Skeletal muscle cell (primary cell): ENCODE measurements at places on chromosomes 1 and 21.

DNA sequence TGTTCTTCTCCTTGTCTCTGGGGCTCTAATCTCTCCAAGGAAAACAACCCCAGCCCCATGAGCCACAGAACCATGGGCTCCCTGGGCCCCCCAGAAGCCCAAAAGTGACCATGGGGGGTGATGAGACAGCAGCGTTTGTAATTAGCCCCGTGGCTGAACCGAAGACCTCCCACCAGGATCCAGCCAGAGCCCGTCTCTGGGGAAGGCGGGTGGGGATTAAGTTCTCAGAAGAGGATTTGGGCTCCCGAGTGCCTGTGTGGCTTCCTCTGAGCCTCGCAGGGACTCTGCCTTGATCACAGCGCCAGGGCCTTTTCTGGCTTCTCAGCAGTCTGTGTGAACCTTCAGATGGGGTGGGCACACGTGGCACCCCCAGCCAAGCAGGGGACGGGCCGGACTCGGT, 77.0 kb downstream of the ALPL start:
- no peak for DNase-seq

DNA sequence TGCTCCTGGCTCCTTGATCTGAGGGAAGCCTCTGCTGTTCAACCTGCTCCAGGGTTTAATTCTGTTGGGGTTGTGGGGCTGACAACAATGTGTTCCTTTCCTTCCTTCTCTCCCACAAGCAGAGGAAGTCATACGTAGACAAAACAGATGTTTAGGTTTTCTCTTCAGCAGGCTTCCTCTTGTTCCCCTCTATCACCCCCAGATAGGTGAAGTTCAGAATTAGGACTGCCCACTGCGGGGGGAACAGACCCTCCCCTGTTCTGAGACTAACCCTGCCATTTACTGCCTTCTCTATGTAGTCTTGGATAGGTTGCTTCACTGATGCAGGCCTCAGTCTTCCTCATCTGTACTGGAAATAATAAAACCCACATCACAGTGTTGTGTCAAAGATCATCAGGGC, 30.0 kb upstream of the NRDC start:
- DNase-seq: no peak

- peak; percentile 65 for DNase-seq
Observed at GRCh38 chr1:215119719-215120365, 37.3 kb downstream of the KCNK2 start.

DNA sequence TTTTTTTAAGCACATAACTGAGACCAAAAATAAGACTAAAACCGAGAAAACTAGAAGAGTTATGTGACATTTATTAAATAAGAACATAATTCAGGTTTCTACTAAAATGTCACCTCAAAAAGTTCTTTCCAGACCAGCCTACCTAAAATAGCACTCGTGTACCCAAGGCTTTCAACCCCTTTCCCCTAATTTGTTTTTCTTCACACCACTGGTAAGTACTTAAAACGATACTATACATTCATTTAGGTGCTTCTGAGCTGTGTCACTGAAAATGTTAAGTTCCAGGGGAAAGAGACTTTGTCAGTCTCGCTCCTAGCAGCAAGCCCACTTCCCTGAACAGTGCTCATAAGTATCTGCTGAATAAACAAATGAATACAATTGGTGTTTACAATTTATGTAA, 6.8 kb downstream of the RRAGC start:
- no peak for DNase-seq

DNA sequence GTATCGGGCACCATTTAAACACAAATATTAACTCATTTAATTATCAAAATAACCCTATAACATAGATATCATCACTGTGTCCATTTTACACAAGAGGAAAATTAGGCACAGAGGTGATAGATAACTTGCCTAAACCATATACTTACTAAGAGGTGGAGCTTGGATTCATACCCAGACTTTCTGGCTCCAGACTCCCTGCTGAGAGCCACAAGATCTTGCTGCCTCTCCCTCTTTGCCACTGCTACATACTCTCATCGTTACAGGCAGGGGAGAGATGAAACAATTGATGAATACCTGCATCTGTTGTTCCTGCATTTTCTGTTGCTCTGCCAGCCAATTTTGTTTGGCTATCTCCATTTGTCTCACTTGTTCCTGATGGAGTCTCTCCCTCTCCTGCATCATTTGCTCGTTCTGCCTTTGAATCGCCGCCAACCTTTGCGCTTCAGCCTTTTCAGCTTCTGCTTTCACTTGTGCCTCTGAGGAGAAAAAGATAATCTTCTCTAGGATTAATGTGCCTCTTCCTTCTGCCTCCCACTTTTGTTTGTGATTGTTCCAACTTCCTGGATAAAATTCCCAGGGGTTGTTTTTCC, 10.6 kb downstream of the GBP5 start:
- DNase-seq: no peak

- no peak for DNase-seq
Observed at GRCh38 chr1:89987159-89987819, 7.6 kb upstream of the ZNF326 start.

DNA sequence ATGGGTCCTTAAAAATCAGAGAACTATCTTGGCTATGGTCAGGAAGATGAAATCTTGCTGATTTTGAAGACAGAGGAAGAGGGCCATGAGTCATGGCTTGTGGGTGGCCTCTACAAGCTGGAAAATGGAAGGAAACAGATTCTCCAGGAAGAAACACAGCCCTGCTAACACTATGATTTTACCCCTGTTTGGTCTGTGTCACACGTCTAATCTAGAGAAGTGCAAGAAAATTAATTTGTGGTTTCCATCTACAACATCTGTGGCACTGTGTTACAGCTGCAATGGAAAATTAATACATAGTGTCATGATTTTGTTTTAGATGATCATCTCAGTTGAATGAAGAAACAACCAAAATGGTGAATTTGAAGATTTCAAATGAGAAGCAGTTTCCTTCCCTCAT, 288.7 kb upstream of the NRIP1 start:
- DNase-seq: no peak

- DNase-seq: no peak
Observed at GRCh38 chr1:210340311-210340710, 11.6 kb downstream of the HHAT start.

DNA sequence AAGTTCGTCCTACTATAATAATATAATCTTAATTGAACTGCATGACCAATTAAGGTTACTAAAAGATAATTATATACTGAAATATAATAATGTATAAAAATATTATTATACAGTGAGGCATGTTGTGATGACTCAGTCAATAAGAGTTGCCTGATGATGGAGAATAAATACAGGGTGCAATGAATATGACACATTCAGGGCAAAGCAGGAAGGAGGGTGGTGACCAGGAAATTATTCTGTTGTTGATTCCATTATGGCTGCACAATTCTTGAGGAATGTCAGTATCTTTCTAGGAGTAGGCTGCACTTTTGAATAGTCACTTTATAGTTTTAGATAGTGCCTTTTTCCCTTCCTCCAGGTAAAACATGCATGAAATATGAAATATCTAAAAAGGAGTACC, 46.4 kb upstream of the RGS21 start:
- DNase-seq: no peak

DNA sequence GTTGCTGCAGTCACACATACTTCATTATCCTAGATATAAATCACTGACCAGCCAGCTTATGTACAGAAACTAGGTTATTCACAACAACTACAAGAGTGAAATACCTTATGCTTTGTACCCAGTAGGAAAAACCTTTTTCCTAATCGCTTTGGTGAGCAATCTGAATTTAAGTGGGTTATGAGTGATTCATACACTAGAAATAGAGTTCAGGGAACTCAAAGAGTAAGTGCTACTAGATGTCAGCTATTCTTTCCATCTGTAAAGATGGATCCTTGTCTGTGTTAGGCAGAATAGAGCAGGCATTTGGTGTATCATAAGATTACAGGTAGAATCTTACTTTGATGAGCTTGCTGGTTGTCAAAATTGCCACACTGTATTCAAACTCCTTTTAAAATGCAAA, 101.9 kb downstream of the ZNF644 start:
- DNase-seq: no peak

DNA sequence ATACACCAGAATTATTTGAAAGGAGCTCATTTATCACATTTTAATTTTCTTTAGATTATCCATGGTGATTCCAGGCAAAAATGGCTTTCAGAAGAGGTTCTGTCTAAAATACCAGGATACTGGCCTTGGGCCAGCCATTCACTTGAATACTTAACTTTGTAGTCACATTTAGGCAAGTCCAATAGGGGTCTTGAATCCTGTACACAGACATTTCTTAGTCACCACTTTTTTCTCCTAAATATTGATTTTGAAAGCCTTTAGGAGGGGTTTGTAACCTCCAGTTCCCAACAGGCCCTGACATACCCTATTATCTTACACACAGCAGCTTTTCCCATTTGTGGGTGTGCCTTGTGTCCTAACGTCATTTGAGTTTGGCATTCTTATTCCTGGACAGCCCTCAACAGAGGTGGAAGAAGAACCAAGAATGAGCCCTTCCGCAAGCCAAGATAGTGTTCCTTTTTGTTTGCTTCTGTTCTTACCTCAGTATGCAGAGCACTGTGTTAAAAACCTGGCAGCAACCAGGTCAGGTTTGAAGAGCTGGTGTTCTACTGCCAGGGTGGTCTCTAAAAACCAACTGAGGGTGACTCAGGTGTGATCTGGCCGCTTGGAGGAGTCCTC, 19.5 kb downstream of the MAP3K7CL start:
- no peak for DNase-seq
